ENCODE measurements at places on chromosomes 11 and 22.

GRCh38 chr11:75497788-75498409, 27.8 kb downstream of the GDPD5 start:
- no peak for DNase-seq

- DNase-seq = no peak
Measured at GRCh38 chr11:128687321-128687720, 6.6 kb upstream of the FLI1 start.

DNA sequence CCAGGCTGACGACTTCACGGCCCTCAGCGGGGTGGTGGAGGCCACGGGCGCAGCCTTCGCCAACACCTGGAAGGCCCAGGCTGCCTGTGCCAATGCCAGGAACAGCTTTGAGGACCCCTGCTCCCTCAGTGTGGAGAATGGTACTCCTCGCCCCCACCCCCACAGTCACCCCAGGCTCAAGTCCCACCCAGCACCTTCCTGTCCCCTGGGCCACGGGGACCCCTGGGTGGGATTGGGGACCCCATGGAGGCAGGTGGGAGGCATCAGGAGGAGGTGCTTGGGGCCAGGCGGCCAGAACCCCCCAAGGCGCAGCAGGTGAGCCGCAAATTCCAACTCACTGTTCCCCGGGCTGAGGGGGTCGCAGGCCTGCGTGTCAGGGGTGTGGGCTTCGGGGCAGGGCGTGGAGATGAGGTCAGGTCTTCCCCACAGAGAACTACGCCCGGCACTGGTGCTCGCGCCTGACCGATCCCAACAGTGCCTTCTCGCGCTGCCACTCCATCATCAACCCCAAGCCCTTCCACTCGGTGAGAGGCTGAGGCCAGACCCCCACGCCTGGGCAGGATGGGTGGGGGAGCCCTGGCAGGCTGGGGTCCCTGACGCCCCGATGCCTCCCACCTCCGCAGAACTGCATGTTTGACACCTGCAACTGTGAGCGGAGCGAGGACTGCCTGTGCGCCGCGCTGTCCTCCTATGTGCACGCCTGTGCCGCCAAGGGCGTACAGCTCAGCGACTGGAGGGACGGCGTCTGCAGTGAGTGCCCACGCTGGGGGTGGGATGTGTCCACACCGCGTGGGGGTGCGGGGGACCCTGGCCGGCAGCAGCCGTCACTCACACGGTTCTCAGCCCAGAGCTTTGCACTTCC, 9.4 kb downstream of the MUC5B start:
- no peak for DNase-seq

- no peak for DNase-seq
Measured at GRCh38 chr11:116037861-116038260, 533.6 kb upstream of the CADM1 start.

DNA sequence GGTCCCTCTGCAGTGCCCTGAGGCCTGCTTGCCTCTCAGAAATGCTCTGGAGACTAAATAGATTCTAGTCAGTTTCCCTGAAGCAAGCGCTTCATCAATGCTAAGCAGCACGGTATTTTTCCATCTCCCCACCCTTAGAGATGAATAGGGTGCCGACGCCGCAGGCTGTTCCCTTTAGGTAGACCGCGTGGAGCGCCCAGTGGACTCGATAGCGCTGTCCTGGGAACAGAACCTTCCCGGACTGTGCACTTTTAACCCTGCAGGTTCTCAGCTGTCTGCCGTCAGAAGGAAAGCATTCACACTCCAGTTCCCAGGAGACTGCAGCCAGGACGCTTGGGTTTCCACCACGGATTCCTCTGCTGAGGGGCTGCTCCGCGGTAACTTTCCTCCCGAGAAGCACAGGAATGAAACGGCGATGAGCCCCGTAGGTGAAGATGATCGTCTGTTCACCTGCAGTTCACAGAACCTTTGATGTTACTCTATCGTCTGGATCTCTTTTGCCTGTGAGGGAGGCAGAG, 9.1 kb upstream of the KCNJ1 start:
- no peak for DNase-seq

- no peak for DNase-seq
Measured at GRCh38 chr11:7900686-7901085, 30.4 kb downstream of the OR10A6 start.
